ENCODE measurements at places on chromosomes 13 and 19. TPM values are rescaled to one million over a fixed set of nuclear protein-coding genes. Genes with fewer than 3 reads are reported as not detected.
A peak's percentile ranks its signal among the peaks of the same experiment; 100 is the strongest.

GRCh38 chr19:36972571-36972970 lies 56.4 kb downstream of the ZNF568 start:
- DNase-seq = no peak

DNA sequence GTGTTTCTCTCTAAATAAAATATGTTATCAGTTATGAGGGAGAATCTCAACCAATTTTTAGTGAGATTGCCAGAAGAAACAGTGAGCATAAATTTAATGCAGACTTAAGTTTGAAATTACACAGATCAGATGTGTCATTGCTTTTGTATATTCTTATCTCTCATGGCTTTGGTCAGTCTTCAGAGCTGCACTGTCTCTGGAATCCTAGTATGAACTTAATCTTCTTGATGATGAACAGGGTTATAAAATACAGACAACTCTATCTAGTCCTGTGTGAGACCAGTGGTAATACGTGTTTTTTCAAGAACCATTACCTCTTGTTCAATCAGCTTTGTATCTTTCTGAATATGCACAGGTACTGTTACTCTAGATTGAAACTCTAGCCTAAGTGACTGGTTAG lies 528.0 kb downstream of the DACH1 start:
- no peak for DNase-seq

- DNase-seq = no peak
Observed at GRCh38 chr13:19978831-19979437, 20.4 kb downstream of the ZMYM2 start.

DNA sequence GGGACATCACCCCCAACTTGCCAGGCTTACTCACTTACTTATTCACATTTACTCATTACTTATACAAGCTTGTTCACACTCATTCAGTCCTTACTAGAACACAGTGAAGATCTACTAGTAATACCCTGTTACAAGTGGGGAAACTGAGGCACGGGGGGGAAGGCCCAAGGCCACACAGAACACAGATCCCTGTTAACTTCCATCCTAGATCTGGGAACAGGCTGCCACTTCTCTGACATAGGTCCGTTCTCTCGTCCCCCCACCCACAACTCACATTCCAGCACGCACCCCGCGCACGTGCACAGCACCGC lies 1.5 kb upstream of the NRTN start:
- no peak for DNase-seq

DNA sequence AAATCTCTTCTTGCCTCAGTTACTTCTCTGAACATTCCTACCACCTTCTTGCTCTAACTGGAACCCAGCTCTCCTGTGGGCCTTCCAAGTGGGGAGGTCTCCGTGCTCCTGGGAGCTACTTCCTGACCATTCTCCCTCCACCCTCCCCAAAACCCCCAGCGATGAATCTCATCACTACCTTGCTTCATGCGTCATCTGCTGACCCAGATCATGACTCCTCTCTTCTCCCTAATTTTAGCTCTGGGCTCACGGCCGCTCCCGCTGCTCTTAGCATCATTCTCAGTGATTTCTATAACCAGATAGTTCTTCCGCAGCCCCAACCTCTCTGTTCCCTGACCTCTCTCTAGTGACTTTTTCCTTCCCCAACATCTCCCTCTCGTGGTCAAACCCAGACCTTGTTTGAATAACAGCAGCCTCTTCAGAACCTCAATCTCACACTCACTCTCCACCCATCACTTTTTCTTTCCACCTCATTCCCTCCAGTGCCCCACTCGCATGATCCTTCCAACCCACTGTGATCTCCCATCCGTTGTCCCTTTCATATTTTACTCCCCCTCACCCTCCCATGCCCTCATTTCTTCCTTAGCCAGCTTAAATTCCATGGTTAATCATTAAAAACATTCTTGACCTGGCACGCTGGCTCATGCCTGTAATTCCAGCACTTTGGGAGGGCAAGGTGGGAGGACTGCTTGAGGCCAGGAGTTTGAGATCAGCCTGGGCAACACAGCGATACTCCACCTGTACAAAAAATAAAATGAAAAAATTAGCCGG lies 21.8 kb downstream of the MRPS12 start:
- peak; percentile 77 for DNase-seq

PCDH17 gene
- not detected for total RNA-seq

Data from Calu3 (cell line).